ENCODE measurements at places on chromosomes 12 and 14.

GRCh38 chr12:92987362-92987761 lies 58.3 kb upstream of the EEA1 start:
- DNase-seq: peak; percentile 44

DNA sequence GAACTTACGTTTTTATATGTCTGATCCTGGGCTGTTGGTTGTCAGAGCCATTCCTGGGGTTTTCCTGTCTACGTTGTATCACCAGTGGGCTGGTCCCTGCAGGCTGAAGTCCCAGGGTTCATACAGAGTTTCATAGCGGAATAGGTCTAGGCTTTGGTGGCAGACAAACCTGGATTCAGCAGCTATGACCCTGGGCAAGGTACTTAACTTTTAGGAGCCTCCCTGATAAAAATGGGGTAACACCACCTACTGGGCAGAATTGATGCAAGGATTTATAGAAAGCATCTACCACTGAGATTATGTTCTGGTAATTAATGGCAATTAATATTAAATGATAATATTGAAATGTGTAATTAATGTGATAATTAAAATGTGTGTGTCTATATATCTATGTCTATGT lies 141.2 kb downstream of the SYNE2 start:
- DNase-seq: no peak

DNA sequence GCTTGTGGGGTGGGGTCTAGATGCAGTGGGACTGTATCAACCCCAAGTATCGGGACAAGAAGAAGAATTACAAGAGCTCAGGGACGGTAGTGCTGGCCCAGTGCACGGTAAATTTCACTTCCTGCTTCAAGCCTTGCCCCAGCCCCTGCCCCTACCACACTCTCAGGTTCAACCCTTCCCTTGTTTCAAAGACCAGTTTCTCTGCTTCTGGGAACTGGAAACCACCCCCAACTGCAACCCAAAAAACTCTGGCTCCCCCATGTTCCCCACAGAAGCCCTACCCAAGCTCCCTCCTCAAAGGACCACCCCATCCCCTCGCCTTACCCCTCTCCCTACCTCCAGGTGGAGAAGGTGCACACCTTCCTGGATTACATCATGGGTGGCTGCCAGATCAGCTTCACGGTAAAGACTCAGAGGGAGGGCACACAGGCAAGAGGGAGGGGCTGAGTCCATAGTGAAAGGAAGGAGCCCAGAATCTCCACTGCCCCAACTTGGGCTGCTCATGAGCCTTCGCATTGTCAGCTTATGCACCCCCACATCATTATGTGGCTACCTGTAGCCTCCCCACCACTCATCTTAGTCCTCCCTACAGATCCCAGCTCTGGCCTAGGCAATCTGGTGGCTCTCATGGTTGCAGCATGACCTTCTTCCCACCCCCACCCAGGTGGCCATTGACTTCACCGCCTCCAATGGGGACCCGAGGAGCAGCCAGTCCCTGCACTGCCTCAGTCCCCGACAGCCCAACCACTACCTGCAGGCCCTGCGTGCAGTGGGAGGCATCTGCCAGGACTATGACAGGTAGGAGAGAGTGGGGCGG lies 4.3 kb downstream of the CPNE6 start:
- peak; percentile 45 for DNase-seq

DNA sequence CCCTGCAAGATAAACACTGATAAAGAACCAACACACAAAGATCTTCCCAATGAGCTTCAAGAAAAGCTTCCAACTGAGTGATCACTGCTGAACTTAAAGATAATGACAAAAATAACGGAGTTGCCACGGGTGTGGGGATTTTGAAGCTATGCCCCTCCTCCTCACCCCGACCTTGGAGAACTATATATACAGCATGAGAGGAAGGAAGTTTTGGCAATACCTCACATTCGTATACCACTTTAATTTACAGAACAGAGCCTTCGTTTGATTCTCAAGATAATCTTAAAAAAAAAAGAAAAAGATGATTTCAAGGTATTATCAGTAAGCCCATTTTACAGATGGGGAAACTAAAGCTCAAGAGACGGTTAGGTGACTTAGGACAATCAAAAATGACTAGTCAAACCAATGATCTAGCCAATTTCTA lies 715 bp downstream of the NEK9 start:
- DNase-seq: no peak

- DNase-seq: no peak
These were observed 326.8 kb downstream of the PDZRN4 start for GRCh38 chr12:41514907-41515306.

GRCh38 chr12:109573914-109574244 lies 285 bp downstream of the MVK start:
- no peak for DNase-seq

DNA sequence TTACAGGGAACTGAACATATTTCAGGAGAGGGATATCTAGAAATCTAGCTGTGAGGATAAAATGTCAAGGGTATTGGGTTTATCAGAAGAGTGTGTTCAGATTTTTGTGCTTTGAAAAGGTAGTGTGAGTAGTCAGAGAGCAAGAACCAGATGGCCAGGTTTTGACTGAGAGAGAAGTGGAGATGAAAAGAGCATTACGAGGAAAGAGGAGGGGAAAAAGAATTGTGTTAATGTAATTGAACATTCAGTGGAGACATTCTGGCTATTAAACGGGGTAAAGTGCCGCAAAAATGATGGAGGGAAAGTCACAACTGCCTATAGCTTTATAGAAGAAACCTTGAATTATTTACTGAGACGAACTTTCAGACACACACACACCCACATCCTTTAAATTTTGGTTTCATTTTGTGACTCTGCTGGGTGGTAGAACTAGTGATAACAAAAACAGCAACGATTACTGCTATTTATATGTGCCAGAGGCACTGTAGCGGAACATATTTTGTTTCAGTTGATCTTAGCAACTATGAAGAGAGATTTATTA lies 213.6 kb downstream of the ERC1 start:
- DNase-seq: peak; percentile 34

GRCh38 chr14:102215071-102215470 lies 75.4 kb downstream of the WDR20 start:
- no peak for DNase-seq

DNA sequence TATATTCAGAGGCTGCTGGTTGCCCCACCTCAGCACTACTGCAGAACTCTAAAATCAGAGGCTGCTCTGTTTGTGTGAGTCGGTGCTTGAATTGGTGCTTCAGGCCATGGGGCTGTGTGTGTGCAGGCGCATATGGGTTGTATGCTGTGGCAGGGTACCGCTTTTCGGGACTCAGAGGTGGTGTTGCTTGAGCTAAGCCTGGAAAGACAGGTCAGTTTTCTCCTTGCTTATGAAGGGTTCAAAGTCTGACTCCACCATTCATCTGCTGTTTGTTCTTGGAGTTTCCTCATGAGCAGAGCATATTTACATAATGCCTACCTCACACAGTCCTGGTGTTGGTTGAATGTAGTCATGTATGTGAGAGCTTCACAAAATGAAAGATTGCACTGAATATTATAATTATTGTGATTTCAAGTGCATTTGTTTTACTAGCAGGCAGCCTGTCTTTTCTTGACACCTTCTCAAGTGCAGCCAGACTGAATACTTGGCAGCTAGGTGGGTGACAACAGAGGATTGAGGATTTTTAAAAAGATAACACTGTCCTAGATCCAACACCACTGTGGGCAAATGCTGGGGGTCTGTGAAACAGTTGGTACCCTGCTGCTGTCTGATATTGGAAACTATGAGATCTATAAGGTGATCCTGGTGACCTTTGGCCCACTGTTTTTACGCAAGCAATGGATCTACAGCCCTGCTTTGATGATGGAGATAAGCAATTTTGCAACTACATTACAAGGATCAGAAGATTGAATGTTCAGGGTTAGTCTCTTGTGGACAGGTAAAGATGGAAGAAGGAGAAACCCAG lies 1.0 kb upstream of the ANG start:
- no peak for DNase-seq

DNA sequence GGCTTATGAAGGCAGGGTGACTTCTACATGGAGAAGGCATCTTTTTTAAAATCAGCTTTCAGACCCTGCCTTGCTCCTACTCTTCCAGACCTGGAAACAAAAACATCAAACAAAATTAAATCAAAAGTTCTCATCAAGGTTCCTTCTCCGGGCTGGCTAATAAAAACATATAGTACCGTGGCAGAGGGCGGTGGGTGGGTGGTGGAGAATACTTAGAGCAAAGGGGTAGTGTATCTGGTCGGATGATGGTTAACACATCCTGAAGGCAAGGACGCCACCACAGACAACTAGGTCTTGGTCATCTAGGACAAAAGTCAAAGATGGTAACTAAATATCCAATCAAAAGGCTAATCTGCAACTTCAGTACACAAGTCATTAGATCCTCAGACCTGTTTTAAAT lies 1.8 kb downstream of the DAD1 start:
- no peak for DNase-seq

GRCh38 chr12:129373746-129374145 lies 520.5 kb downstream of the GLT1D1 start:
- DNase-seq: no peak

DNA sequence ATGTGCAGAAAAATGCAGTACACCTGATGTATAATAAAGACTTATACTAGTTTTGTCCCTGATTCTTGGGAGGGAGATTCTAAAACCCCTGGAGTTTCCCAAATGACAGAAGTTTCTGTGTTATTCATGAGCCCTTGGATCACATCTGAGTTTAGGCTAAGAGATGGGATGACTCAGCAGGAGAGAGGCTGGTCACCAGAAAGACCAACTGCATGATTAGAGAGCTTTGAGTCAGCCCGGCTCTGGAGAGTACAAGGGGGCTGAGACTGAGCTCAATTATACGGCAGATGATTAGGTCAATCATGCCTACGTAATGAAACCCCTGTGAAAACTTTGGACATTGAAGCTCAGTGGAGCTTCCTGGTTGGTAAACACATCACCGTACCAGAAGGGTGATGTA lies 174.2 kb downstream of the SSPN start:
- no peak for DNase-seq

DNA sequence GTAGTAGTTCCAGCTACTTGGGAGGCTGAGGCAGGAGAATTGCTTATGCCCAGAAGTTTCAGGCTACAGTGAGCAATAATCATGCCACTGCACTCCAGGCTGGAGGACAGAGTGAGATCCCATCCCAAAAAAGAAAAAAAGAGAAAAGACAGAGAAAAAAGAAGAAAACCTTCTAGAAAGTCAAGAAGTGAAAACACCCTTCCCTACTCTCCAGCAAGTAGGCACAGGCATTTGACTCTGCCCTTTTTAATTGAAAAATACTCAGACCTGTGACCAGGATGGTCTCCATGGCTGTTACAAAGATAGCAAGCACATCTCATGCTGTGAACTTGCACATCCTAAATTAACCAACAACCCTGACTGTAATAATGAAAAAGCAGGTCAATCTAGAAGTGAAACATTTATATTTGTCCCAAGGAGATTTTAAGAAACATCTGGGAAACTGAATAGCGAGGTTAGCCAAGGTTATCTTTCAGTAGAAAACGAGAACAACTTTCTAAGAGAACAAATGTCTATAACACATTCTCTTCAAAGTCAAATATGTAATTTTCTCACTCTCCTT lies 2.0 kb downstream of the TMTC1 start:
- no peak for DNase-seq

DNA sequence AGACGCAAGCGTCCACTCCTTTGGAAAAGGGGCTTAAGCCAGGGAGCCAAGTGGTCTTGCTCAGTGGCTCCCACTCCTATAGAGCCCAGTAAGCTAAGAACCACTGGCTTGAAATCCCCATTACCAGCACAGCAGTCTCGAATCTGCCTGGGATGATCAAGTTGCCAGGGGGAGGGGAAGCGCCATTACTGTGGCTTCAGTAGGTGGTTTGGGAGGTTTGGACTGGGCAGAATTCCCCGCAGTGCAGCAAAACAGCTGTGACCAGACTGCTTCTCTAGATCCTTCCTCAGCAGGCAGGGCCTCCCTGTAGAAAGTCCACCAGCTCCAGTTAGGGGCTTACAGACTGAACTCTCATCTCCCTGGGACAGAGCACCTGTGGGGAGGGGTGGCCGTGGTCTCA lies 115.4 kb downstream of the TMEM117 start:
- DNase-seq: no peak

- peak; percentile 54 for DNase-seq
These were observed 64.5 kb upstream of the STK38L start for GRCh38 chr12:27179400-27180214.

DNA sequence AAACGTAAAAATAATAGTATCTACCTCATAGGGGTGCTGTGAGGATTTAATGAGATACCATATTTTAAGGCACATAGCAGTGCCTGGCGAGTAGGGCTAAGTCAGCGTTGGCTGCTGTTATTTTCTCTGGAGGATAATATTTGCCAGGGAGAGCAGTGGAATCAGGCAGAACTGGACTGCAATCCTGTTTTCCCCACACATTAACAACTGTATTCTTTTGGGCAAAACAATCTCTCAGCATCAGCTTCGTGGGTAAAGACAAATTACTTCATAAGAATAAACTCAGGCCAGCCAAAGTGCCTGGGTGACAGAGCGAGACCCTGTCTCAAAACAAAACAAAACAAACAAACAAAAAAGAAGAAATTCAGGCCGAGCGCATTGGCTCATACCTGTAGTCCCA lies 29.7 kb upstream of the ATP2A2 start:
- DNase-seq: no peak

GRCh38 chr14:94522115-94522724 lies 13.0 kb upstream of the SERPINA12 start:
- no peak for DNase-seq

- no peak for DNase-seq
These were observed 871.4 kb downstream of the C12orf50 start for GRCh38 chr12:87157791-87158190.

- DNase-seq: no peak
These were observed 1.7 kb upstream of the CHPT1 start for GRCh38 chr12:101695706-101696105.

- no peak for DNase-seq
These were observed 19.8 kb upstream of the MGP start for GRCh38 chr12:14905269-14906004.

DNA sequence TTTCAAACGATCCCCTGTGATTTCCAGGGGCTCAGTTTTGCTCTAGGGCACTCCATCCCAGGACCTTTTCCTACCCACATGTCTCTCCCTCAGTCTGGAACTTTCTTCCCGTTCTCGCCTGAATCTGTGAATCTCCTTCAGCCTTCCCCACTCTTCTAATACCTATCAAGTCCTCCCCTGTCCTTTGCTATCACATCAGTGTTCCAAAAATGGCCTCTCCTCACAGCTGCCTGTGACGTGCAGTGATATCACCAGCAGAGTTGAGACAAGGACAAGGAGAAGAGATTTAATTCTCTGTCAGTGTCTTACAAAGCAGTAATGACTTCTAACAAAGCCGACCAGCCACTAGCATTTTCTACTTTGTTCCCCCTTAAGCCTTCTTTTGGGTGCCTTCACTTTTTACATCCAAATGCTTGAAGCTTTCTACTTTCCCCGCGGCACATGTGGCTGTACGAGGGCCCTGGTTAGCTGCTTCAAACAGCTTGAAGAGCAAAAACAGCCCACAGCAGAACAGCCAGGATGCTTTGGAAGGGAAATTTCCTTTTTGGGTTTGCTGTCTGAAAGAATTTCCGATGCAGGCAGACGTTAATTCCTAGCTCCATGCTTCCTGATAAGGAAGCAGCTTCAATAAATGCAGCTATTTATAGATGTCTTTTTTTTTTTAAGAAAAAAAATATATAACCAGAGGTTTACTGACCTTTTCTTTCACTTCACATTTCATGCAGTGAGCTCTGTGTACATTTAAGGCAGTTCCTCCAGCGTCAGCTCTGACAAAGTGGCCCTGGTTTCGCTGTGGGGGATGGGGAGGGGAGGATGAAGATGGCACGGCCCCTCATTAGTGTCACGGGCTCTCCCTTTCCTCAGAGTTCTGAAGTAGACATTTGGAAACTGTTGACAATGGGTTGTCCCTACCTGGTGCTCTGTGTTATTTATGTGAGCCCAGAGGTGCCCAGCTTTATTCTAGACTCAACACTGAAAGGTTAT lies 109.3 kb downstream of the ETV6 start:
- peak; percentile 28 for DNase-seq

GRCh38 chr12:70576341-70577282 lies 60.6 kb downstream of the PTPRB start:
- peak; percentile 27 for DNase-seq

Measured in germinal center (tissue), 1 donor.